ENCODE measurements at places on chromosomes 12 and 14. TPM values are rescaled to one million over a fixed set of nuclear protein-coding genes. Genes with fewer than 3 reads are reported as not detected.
A peak's percentile ranks its signal among the peaks of the same experiment; 100 is the strongest.

- H3K36me3 ChIP-seq = no peaks in the 10 kb centered on the region
- peak overlapping the region; percentile 40 for H3K27ac ChIP-seq
- peak; percentile 67 for ATAC-seq
- no peaks in the 10 kb centered on the region for H3K27me3 ChIP-seq
- H3K4me3 ChIP-seq = no peak overlapping the region
- H3K4me1 ChIP-seq = peaks cover 9% of the 10 kb centered on the region
Measured at GRCh38 chr12:15599266-15600037, 189.7 kb downstream of the EPS8 start.

DNA sequence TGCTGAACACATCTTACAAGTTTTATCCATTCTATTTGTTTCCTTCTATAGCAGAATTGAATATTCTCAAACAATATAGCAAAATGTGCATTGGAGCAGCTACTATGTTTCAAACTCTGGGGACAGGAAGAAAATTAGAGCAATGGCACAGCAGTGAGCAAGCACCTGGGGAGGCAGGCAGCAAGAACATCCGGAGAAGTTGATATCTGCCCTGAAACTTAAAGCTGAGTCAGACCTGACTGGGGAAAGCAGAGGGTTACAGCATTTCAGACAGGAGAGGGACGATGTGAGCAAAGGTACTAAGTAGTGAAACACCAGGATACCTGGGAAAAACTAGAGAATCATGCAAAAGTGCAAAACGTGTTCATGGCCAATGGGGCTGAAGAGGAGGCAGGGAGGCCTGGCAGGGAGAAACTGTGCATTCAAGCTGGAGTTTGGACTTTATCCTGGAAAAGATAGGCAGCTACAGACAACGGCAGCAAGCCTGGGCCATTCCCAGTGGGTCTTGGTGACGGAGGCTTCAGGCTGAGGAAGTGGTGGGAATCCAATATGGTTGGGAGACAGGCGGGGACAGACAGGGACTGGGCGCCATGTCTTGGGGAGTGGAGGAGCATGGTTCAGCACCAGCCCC lies 118.0 kb upstream of the CDKN3 start:
- H3K27me3 ChIP-seq = peaks cover 6% of the 10 kb centered on the region
- ATAC-seq = no peak
- H3K4me1 ChIP-seq = no peaks in the 10 kb centered on the region
- no peaks in the 10 kb centered on the region for H3K36me3 ChIP-seq
- H3K27ac ChIP-seq = no peak overlapping the region

GRCh38 chr12:23415180-23415579 lies 534.3 kb downstream of the SOX5 start:
- no peaks in the 10 kb centered on the region for H3K36me3 ChIP-seq
- no peaks in the 10 kb centered on the region for H3K27me3 ChIP-seq
- ATAC-seq = no peak
- no peaks in the 10 kb centered on the region for H3K4me1 ChIP-seq
- no peak overlapping the region for H3K27ac ChIP-seq

DNA sequence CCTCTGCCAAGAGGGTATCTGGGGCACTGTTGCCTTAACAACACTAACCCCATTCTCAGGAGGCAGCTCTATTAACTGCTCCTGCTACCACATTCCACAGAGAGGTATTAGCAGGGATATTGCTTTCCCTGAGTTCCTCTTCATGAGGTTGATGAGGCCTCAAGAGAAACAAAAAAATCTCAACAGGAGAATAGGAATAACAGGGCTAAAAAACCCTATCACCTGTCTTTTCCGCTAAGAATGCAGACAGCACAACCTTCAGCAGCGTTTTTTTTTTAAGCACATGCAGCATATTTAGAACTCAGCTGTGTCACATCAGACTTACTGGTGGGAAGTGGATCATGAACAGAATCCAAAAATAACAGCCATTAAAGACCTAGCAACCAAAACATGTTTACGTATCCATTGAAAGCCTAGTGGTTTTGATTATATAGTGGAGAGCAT lies 29.2 kb downstream of the ATF7 start:
- peak overlapping the region; percentile 62 for H3K27ac ChIP-seq
- ATAC-seq = peak; percentile 62
- H3K27me3 ChIP-seq = no peaks in the 10 kb centered on the region
- H3K36me3 ChIP-seq = peaks cover 3% of the 10 kb centered on the region
- no peak overlapping the region for H3K4me3 ChIP-seq
- peaks cover 86% of the 10 kb centered on the region for H3K4me1 ChIP-seq

- H3K36me3 ChIP-seq = peaks cover 17% of the 10 kb centered on the region
- peak overlapping the region; percentile 100 for H3K27ac ChIP-seq
- no peaks in the 10 kb centered on the region for H3K4me1 ChIP-seq
- peak overlapping the region; percentile 81 for H3K4me3 ChIP-seq
- no peaks in the 10 kb centered on the region for H3K27me3 ChIP-seq
Measured at GRCh38 chr12:12725086-12725955, 8.2 kb downstream of the CDKN1B start.

DNA sequence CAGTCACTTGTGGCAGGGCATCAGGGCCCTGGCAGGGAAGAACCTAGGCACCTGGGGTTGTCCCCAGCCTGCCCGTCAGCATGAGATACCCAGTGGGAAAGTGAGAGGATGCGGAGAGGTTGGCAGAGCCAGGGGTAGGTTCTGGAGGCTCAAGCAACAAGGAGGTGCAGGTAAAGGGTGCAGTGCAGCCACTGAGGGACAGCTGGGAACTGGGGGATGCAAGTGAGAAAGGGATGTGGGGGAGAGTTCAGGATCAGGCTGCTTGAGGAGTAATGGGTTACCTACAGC lies 18.7 kb downstream of the VASH1 start:
- no peak for ATAC-seq
- no peaks in the 10 kb centered on the region for H3K36me3 ChIP-seq
- H3K4me3 ChIP-seq = no peak overlapping the region
- H3K4me1 ChIP-seq = no peaks in the 10 kb centered on the region

DNA sequence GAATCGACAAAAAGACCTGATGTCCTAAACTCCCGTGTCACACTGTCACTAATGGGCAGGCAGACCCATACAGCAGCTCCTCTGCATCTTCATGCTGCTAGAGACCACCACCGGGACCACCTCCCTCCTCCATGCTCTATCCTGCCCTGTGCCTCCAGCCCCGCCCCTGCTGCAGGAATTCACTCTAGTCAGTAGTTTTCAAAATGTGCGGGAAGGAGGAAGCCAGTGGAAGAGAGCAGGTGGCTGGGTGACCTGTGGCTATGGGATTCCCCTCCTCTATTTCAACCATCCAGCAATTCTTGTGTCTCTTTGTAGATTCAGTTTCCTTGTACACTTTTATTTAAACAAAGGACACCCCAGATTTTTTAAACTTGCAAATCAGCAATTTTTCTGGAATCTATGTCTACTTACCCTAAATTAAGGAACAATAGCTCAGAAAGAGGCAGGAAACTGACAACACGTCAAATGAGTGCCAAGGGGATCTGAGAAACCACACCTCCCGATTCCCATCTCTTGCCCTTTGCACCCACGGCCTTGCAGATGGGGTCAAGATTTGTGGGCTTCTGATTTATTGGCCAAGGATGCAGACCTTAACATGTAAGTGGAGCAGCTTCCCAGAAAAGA lies 20.4 kb upstream of the MAP1LC3B2 start:
- ATAC-seq = no peak
- H3K36me3 ChIP-seq = no peaks in the 10 kb centered on the region
- H3K4me1 ChIP-seq = peaks cover 7% of the 10 kb centered on the region
- H3K4me3 ChIP-seq = no peak overlapping the region

GRCh38 chr14:62916551-62916950 lies 128.7 kb downstream of the KCNH5 start:
- no peaks in the 10 kb centered on the region for H3K27me3 ChIP-seq
- H3K36me3 ChIP-seq = no peaks in the 10 kb centered on the region
- ATAC-seq = no peak
- H3K4me1 ChIP-seq = peaks cover 10% of the 10 kb centered on the region
- no peak overlapping the region for H3K27ac ChIP-seq

DNA sequence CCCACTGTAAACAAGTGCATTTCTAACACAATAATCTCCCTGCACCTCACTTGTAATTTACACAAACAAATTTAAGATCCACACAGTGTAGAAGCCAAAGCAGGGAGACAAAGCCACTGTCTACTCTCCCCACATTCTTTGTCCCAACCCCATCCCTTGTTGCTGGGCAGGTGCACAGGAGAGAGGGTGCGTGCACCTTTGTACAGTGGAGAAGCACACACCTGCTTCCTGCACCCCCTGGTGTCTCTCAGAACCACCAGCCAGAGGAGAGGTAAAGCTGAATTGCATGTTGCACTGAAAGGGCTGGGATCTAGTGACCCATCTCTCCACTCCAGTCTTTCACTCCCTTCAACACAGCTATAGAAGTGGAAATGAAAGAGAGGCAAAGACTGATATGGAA lies 51.4 kb upstream of the IFNG-AS1 start:
- no peaks in the 10 kb centered on the region for H3K27me3 ChIP-seq
- no peak overlapping the region for H3K27ac ChIP-seq
- H3K4me1 ChIP-seq = peaks cover 14% of the 10 kb centered on the region
- no peak for ATAC-seq

- H3K27ac ChIP-seq = no peak overlapping the region
- no peak for ATAC-seq
- no peaks in the 10 kb centered on the region for H3K27me3 ChIP-seq
- no peaks in the 10 kb centered on the region for H3K36me3 ChIP-seq
- no peak overlapping the region for H3K4me3 ChIP-seq
Measured at GRCh38 chr12:114834621-114835020, 150.6 kb upstream of the TBX3 start.

DNA sequence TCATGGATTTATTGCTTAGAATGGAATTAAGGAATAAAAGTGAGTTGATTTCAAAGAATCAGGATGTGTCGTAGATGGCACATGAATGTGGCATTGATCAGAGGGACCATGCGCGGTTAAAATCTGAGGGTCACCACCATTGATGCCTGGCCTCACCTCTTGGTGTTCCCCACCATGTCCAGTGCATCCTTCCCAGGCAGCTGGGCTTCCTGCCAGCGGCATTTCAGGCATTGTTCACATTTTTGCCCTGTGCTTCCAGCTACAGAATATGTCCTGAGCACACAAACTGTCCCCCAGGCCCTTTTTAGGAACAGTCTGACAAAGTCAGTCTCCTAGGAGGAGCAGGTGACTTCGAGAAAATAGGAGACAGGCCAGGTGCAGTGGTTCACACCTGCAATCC lies 42.0 kb upstream of the TSPAN9 start:
- H3K4me3 ChIP-seq = no peak overlapping the region
- no peak overlapping the region for H3K27ac ChIP-seq
- no peak for ATAC-seq
- H3K36me3 ChIP-seq = no peaks in the 10 kb centered on the region
- no peaks in the 10 kb centered on the region for H3K4me1 ChIP-seq

DNA sequence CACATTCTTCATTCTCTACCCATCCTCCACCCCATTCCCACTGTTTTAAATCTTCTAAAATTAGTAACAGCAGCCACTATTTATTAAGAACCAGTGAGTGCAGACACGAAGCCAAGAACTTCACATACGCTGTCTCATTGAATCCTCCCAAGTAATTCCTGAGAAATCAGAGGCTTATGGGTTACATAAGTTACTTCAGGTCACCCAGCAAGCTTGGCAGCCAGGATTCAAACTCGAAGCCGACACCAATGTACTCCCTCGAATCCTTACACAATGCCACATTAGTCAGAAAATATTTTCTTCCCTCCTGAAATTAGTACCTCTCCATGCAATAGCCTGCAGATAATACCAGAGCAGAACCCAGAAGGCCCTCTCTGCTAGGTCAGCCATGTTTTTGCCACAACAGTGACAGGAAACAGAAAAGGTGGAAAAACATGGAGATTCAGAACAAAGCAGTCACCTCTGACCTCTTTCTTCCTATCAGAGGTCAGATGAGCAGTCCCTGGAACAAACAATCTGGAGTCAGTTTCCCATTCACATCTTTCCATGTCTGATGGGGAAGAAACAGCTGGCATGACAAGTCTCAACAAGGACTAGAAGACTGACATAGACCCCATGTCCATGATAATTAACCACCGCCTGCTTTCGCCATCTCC lies 16.4 kb downstream of the NID2 start:
- peak overlapping the region; percentile 14 for H3K4me3 ChIP-seq
- no peaks in the 10 kb centered on the region for H3K36me3 ChIP-seq
- H3K27me3 ChIP-seq = no peaks in the 10 kb centered on the region
- H3K27ac ChIP-seq = peak overlapping the region; percentile 85

- no peak overlapping the region for H3K4me3 ChIP-seq
- H3K27me3 ChIP-seq = no peaks in the 10 kb centered on the region
- H3K4me1 ChIP-seq = no peaks in the 10 kb centered on the region
- ATAC-seq = no peak
- H3K36me3 ChIP-seq = no peaks in the 10 kb centered on the region
Measured at GRCh38 chr14:83463500-83464098, 1929.9 kb upstream of the SEL1L start.

DNA sequence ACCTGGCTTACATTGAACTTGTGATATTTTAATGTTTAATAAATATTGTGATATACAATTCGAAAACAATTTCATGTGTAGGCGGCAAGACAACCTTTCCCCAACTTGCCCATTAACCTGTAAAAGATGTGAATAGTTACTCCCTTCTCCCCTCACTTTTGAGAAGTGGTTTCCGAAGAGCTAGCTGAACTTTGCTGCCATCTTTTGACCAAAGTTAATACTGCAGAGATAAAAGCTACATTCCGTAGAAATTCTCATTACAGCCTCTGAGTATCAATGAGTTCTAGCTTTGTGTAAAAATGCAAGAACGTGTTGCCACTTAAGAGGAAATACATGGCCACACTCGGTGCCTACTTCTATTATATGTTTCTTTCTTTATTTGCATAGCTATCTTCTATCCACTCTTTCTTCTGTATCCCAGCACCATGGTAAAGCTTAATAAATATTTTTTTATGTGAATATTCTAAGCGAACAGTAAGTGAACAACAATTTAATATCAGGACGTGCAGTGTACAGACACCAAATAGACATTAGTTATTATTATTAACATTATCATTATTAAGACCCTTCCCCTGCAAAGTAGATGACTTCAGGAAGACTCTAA lies 105.1 kb upstream of the TMEM260 start:
- H3K4me3 ChIP-seq = no peak overlapping the region
- H3K27me3 ChIP-seq = peaks cover 6% of the 10 kb centered on the region
- no peaks in the 10 kb centered on the region for H3K4me1 ChIP-seq
- H3K27ac ChIP-seq = no peak overlapping the region
- no peak for ATAC-seq

DNA sequence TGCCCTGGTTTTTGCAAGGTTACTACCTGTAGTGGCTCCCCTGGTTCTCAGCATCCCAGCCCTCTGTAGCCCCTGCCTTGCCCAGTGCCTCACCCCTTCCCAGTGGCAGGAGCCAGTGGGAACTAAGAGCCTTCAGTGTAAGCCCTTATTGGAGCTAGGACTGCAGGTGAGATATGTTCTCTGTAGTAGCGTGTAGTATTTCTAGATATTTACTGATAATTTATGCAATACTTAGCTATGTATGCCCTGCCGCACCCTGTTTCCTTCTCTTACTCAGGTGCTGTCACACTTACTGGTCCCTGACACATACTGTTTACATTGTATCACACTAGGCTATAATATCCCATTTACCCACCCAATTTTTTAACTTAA lies 3.6 kb downstream of the BMAL2 start:
- no peak for ATAC-seq
- no peak overlapping the region for H3K27ac ChIP-seq
- H3K4me1 ChIP-seq = peaks cover 4% of the 10 kb centered on the region
- H3K27me3 ChIP-seq = no peaks in the 10 kb centered on the region
- H3K4me3 ChIP-seq = no peak overlapping the region

- no peak for ATAC-seq
- H3K4me1 ChIP-seq = no peaks in the 10 kb centered on the region
- no peak overlapping the region for H3K4me3 ChIP-seq
- H3K27ac ChIP-seq = no peak overlapping the region
- peaks cover 11% of the 10 kb centered on the region for H3K27me3 ChIP-seq
Measured at GRCh38 chr14:94332063-94332583, 9.0 kb upstream of the SERPINA6 start.

ADAM21 gene
- total RNA-seq = 0.12 TPM

KRT7 gene
- 78.7 TPM for total RNA-seq

WIF1 gene
- not detected for total RNA-seq

FAM177A1 gene
- 70.0 TPM for total RNA-seq

CLEC1B gene
- total RNA-seq = not detected

Measured in gastroesophageal sphincter (tissue), 4 donors.